ENCODE measurements at places on chromosomes 11 and 22.

- no peak for DNase-seq
Observed at GRCh38 chr11:125068368-125068767, 5.3 kb downstream of the SLC37A2 start.

DNA sequence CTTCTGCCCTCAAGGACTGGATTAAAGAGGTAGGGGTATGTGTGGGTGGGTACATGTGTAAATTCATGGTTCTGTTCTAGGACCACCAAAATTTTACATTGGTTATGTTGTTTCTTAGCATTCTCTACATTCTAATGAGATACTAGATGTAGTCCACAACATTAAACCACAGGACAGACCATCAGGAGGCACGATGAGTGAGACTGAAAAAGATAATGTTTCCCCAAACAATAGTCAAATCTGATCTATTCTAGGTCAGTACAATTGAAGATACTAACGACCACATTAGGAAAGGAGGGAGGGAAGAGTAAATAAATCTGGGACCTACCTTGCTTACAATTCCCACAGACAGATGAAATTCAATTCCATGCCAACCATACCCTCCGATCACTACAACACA is 42.2 kb downstream of the MRTFA start:
- DNase-seq, result no peak

DNA sequence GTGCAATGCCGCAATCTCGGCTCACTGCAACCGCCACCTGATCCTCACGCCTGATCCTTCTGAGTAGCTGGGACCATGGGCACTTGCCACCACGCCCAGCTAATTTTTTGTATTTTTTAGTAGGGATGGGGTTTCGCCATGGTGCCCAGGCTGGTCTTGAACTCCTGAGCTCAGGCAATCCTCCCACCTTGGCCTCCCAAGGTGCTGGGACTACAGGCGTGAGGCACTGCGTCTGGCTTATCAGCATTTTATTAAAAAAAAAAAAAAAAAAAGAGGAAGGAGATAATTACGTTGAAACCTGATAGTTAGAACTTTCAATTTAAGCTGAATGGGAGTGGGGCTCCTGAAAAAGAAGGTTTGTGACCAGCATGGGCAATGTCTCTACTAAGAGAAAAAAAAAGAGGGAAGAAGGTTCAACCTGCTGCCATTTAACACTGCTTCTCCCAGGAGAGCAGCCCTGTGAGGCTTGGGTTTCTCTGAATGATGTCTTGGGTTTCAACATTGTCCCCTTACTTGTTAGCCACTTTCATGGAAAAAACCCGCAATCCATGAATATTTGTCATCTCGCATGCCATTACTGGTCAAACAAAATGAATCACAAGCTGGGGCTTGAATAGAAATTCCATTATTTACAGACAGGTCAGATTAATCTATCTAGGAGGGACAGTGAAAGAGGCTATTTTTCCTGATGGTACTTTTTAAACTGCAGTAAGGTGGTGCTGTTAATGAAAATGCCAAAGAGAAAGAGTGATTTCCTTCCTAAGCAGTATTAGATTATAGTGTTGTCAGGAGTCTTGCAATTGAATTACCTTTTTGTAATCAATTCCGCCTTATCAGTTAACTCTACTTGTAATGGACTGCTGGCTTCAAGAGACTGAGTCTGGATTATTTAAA is 72.5 kb downstream of the PACS1 start:
- DNase-seq, result no peak

GRCh38 chr11:57356268-57356667 is 18.1 kb downstream of the P2RX3 start:
- DNase-seq, result no peak

- no peak for DNase-seq
Observed at GRCh38 chr11:75248924-75249256, 8.3 kb downstream of the TPBGL start.

DNA sequence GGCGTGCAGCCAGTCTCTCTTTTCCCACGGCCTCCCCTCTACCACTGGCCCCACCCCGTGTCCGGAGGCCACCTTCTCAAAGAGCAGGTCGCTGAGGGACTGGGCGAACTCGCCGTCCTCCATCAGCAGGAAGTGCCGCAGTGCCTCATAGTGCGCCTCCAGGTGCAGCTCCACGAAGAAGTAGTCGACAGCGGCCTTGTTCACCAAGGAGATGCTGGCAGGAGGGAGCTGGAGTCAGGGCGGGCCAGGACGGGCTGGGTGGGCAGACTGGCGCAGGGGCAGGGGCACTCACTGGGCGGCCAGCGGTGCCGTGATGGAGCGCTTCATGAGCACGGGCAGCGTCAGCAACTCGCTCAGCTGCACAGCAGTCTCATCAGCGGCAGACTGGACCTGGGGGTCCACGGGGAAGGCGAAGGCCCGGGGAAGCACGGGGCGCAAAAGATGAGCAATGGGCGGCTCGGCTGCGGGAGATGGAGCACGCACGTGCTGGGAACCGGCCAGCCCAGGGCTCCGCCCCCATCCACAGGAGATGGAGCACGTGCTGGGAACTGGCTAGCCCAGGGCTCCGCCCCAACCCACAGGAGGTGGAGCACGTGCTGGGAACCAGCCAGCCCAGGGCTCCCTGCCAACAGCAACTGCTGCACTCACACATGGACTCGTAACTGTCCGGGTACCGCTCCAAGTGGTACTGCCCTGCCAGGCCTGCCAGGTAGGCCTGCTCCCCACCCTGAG is 18.4 kb downstream of the SELENOO start:
- no peak for DNase-seq

DNA sequence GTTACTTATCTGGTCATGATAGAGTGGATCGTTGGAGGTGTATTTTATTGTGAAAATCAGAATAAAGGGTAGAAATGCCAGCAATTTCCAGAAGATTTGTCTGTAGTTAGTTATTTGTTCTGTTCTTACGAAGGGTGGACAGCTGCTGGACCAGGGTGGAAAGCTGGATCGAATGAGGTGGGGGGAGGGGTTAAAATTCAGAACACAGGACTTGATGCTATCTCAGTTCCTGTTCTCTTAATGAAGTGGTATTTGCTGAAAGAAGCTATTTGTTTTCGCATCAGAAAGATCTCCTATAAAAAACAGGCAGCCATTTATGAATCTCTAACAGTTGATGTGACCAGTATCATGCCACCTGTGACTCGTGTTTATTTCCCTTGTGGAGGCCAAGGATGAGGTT is 556.2 kb downstream of the OPCML start:
- DNase-seq, result no peak

DNA sequence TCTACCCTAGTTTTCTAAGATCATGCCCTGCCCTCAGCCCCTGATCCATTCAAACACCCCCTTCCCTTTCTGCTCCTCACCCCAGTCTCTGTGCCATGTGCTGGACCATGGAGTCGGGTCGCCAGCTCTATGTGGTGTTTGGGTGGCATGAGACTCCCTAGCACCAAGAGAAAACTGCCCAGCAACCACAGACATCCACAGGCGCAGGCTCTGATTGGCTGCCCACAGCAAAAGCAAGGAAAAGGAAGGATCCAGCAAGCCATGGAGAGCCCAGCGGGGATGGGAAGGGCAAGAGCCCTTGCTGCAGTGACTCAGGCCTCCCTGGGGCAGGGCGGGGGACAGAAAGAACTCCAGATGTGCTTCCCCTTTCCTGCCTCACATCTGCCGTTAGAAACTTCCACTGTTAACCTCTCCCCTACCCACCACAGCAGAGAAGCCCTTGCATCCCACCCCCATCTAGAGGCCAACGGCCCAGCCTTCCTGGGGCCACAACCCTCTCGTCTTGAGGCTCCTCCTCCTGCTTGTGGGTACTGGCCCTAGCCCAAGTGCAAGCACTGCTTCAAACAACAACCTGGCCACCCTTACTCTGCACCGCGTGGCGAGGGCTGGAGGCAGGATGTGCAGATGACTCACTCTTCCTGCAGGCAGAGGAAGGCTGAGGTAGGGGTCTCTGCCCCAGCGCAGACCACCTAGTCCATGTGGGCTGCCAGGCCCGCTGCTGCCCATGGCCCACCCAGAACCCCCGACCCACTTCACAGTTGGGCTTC is 9.7 kb upstream of the AHNAK start:
- no peak for DNase-seq

DNA sequence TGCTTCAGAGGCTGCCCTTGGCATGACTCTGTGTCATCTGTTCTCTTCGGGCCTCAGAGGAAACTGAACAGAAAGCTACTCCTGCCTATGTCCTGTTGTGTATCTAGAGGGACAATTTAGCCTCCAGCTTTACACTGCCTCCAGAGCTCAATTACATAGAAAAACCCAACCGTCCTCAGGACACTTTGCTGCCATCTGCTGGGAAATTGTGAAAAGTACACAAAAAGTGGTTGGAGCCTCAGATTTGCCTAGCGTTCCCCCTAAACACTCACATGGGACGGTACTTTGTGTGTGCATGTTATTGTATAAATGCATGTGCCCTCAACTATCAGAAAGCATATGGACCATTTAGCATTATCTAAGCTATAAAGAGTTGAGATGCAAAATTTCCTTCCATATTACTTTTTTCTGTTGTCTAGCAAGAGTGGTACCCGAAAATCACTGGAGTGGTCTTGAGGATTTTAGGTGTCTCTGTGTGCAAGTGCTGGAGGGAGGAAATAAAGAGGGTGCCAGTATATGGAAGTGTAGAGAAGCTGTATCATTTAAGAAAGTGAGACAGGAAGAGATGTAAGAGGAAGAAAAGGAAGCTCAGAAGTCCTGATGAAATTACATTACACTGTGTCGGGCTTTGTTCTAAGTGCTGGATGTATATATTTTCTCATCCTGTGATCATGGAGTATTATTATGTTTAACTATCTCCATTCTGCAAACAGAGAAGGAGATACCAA is 8.7 kb upstream of the MS4A4E start:
- DNase-seq, result no peak

DNA sequence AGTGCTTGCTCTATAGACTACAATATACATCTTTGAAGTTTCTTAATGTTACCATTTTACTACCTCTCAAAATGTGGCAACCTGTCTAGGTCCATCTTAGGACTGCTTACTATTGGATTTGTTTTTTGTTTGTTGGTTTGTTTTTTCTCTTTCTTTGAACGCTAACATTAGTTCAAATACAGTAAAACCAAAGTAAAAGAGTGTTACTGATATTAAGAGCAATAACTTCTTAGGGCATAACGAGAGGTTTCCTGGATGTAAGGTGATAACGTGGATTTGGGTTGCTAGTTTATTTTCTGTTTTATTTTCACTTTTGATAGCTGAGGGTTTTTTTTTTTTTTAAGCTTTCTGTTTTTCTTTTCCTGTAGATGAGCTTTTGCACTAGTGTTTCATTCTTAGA is 43.6 kb downstream of the TMEM135 start:
- no peak for DNase-seq

- DNase-seq, result no peak
Observed at GRCh38 chr11:23540101-23540561, 679.9 kb upstream of the CCDC179 start.

GRCh38 chr22:39132871-39133524 is 19.5 kb downstream of the CBX7 start:
- no peak for DNase-seq

DNA sequence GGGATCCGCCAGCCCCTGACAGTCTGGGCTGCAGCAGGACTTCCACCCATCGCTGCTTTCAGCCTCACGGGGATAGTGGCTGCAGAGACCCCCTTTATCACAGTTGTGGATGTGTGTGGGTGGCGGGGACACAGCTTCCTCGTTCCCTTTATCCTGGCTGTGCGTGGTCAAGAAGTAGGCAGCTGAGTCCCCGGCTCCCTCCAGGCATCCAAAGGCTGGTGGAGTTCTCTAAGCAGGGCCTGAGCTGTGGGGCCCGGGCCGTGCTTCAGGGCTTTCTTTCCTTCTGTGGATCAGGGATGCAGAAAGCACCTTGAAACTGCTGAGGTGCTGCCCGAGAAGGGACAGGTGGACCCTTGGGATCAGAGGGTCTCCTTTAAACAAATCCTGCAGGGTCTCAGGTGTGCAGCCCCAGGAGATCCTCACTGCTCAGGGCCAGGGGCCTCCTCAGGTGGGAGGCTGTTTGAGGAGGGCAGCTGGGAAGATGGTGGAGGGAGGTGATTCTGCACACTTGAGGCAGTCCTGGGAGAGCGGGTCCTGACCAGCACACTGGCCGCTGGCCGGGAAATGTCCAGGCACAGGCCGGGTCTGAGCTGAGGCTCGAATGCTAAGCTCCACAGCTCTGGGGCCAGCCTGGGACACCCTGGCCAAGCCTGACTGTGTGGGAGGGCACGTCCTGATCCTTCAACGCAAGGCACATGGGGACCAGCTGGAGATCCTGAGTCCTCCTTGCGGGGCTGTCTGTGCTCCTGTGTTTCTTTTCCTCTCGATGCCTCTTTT is 1024.3 kb downstream of the BRD1 start:
- no peak for DNase-seq

DNA sequence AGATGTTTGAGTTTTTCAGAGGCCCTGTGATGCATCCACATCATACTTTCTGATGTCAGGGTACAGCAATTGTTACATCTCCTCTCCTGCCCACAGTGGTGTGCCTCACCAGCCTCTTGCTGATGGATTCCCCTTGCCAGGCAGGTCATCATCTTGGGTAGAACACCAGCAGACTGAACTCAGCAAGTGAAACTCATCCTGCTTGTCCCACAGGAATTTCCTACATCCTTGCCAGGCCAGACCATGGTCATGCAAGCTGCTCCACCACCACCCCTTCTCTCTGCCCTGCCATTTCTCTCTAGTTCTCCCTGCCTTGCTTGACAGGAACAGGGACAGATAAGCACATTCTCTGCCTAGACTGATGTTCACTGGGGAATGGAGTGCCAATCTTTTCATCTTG is 85.9 kb downstream of the PAX6 start:
- no peak for DNase-seq

DNA sequence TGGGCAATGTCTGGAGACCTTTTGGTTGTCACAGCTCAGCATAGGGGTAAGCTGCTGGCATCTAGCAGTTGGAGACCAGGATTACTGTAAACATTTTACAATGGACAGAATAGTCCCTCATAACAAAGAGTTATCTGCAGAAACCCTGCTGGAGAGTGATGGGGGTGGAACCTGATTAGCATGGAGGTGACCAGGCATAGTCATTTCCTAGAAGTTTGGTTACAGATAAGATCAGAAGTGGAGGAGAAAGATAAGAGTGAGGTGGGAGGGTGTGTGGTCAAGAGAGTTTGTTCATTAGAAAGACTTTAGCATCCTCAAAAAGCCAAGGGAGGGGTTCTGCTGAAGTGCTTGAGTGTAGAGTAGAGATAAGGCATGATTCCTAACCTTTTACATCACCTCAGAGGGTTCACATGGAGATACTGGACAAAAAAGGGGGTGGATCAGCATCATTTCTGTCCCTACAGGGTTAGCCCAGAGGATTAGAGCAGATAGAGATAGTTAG is 38.8 kb downstream of the PRDM11 start:
- no peak for DNase-seq

All from stimulated activated CD8-positive, alpha-beta memory T cell treated with anti-CD3 and anti-CD28 coated beads, Interleukin-7, amount 100 ng/mL, for 24 hours (primary cell).